Activated naive CD4-positive, alpha-beta T cell (primary cell): ENCODE measurements at places on chromosomes 2 and 18.

DNA sequence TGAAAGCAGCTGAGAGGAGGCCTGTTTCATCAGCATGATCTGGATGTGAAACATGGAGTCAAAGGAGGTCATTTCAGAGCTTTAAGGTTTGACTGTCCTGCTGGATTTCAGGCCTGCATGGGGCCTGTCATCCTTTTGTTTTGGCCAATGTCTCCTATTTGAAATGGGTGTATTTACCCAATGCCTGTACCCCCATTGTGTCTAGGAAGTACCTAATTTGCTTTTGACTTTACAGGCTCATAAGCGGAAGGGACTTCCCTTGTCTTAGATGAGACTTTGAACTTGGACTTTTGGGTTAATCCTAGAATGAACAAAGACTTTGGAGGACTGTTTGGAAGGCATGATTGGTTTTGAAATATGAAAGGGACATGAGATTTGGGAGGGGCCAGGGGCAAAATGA lies 19.3 kb upstream of the CYP27C1 start:
- no peak for DNase-seq

- DNase-seq: no peak
Measured at GRCh38 chr18:36734596-36734995, 94.2 kb downstream of the TPGS2 start.

GRCh38 chr2:196125596-196125995 lies 45.8 kb downstream of the STK17B start:
- no peak for DNase-seq

DNA sequence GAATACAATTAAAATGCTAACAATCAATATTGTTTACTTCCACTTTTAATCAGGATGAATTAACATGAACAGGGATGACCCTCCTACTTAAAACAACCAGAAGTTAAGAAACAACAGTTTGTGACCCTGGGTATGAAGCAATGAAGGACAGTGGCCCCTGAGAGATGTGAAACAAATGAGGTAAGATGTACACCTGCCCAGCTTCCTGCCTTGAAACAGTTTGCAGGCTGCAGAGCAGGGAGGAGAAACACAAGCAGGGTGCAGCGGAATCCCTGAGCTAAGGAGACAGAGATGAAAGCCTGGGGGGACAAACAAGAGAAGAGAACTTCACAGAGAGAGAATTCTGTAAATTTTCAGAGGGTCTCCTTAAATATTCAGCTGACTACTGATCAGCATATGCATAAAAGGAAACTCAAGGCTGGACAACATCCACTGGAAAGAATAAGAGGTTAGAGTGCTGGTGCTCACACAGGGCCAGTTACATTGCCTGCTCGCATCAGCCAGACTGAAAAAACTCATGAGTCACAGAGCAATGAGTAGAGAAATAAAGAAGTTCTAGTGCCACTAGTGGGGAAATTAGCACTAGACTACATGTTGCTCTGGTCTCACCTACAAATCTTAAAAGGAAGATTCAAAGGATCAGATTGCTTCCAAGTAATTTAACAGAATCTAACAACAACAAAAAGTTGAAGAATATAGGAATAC lies 106.4 kb downstream of the PID1 start:
- no peak for DNase-seq

DNA sequence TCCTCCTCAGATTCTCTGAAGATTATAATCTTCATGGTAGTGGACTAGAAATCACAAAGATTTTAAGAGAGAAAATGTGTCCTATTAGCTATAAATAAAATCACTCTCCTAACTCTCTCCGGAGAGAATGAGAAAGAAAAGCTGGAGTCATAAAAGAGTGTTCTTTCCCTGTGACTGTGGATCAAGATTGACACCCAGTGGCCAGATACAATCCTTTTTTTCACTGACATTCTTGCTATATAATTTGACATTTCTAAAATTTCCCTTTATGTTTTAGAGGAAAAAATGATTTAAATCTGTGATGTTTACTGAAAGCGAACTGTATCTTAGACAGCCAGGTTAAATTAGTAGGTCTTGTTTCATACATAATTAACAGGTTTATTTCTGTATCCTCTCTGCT lies 35.4 kb upstream of the LRP2 start:
- no peak for DNase-seq

GRCh38 chr2:102397209-102397608 lies 25.8 kb upstream of the IL18RAP start:
- DNase-seq: no peak

DNA sequence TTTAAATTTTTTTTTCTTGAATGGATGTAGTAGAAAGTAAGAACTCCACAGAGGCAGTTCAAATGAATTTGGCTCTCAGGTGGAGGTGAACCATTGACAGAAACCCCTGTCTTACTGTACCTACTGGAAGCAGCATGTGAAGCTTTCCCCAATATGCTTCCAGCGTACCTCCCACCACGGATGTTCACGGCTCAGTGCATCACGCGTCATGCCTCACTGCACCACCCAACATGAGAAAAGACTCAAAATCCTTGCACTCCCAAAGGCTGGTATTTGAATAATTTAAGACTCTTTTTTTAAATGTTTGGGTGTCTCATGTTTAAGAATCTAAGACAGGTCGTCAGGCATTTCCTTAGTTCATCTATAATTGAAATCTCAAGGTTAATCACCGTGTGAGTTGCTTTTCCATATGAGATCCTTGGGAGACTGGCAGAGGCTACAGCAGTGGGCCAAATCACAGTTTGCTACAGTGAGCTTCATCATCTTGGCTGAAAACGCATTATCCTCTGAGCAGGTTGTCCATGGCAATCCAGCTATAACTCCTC lies 846.4 kb downstream of the DCDC2C start:
- DNase-seq: no peak

- no peak for DNase-seq
Measured at GRCh38 chr2:27772804-27773203, 1.3 kb downstream of the MRPL33 start.

GRCh38 chr2:66846887-66847286 lies 412.0 kb downstream of the MEIS1 start:
- DNase-seq: no peak

GRCh38 chr2:15643791-15644585 lies 52.3 kb downstream of the DDX1 start:
- no peak for DNase-seq

DNA sequence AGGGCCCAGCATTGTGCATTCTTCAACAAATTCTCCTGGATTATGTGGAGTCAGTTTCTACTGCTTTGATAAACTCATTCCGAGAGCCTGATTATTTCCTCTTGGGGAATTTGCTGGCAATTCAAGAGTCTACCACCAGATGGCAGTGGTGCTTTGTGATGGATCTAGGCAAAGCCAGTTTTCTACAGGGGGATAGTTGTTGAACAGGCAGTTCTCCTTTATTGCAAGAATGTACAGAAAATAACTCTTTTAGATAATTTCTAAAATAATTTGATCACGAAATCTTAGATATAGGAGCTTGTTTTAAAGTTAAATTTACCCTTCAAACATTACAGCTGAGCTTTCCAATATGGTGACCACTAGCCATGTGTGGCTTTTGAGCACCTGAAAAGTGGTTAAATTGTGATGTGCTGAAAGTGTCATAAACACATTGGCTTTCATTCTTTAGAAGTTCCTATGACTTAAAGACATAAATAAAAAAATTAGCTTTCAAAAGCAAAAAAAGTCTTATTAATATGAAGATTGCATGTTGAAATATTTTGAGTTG lies 66.7 kb upstream of the HAAO start:
- DNase-seq: peak; percentile 24

DNA sequence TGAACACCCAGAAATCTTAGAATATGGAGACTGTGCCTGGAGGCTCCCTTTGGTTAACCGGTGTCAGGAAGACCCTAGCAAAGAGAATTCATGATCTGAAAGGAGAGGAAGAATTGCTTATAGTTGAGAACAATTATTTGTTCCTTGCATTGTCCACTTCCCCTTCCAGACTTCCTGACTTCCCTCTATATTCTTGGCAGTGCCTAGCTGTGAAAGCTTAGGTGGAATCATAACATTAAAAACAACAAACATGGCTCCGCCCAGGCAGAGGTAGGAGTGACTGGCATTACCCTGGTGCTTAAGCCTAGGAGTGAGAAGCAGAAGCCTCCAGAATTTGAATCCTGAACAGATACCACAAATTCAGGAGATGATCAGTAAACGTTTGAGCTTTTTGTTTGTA lies 1.9 kb downstream of the TTL start:
- DNase-seq: no peak

DNA sequence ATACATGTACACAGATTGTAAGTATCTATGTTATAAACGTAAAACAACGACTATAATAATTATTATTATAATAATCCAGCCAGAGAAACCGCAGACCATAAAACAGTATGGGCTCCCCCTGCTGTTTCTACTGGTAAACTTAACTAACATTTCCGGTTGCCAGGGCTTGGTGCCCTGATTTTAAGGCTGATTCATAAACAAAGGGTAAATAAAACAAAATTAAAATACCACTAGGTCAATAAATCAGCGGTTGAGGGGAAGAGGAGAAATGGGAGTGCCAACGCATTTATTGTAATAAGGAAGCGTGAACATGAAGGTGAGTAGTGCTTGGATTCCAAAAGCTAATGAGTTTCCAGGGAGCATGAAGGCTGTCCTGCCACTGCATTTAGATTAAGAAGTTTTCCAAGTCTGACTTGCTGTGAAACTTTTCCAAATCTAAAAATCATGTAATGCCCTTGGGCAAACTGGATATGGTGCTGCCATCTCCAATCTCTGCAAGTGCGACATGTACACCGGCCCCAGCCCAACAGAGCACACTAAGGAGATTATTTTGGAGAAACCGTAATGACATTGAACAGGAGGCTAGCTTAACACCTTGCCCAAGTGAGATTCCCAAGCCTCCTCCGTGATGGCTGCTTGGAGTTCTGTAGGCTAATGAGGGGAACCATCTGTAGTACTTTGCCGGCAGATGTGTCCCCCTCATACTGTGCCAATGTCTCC lies 50.7 kb upstream of the HNRNPA3 start:
- DNase-seq: no peak

DNA sequence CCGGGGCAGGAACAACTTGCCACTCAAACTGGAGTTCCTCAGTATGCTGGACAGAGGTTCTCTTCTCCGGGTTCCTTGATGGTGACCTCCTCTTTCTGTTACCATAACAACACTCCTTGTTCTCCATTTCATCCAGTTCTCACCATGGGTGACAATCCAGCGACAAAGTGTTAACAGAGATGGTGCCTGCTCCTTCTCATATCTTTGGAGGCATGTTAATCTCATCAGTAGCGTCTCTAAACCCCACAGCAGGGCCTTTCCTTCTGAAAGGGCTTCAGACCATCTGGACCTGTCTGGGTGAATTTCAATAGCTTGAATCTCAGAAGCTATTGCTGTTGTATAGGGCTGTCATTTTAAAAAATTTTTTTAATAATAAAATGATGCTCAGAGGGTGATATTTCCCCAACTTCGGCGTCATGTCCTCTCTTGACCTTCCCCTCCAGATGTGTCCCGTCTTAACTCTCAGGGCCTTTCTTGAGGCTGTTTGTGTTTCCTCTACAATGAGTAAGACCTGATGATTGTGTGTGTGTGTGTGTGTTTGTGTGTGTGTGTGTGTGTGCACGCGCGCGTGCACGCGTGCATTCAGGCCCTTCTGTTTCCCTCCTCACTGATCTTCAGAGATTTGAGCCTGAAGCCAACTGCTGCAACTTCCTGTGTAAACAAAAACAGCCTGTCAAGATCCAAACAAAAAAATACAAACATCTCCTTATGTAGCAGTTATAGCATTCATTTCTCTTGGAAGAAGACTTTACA lies 24.3 kb upstream of the CETN1 start:
- DNase-seq: no peak

DNA sequence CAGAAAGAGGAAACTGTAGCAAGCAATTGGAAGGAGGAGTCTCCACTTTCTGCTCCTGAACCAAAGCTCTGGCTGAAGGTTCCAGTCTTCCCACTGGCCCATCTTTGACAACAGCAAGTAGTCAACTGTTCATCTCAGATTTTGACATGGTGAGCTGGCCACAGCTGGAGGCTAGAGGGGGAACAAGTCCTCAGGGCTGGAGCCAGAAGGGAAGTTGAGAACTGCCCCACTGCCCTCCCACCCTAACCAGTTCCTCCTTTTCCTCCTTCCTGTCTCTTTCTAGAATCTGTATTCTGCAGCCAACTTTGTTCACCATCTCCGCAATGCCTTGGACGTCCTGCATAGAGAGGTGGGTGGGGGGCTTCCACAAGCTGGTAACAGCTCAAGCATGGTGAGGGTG lies 105.8 kb downstream of the PLB1 start:
- DNase-seq: no peak

DNA sequence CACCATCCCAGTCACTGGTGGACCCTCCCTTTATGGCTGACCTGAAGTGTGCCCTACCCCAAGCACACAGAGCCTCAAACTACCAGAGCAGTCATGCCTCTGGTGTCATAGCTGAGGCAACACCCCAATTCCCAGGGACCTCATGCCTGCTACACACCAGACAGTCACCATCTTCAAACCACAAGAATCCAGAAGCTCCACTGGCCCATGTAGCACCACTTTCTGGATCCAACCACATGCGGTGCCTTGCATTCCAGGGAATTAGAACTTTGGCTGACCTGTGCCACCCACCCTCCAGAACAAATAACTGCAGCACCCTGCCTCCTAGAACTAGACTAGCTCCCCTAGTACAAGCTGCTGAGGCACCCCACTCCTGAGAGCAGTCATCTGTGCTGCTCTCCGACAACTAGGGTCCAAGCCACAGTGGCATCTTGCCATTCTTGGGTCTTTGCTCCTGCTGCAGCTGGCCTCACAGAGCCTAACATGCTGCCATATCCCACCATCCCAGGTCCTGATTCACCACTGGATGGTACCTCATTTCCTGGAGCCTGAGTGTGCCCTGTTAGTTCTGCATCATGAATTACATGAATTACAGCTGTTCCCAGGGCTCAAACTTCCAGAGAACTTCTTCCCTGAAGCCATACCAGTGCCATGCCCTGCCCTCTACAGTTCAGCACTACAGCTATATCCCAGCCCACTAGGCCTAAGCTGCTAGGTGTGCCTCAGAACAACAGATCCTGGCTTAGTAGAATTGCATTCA lies 243.8 kb upstream of the CHST9 start:
- DNase-seq: no peak

- no peak for DNase-seq
Measured at GRCh38 chr2:108935271-108935741, 53.7 kb downstream of the EDAR start.

DNA sequence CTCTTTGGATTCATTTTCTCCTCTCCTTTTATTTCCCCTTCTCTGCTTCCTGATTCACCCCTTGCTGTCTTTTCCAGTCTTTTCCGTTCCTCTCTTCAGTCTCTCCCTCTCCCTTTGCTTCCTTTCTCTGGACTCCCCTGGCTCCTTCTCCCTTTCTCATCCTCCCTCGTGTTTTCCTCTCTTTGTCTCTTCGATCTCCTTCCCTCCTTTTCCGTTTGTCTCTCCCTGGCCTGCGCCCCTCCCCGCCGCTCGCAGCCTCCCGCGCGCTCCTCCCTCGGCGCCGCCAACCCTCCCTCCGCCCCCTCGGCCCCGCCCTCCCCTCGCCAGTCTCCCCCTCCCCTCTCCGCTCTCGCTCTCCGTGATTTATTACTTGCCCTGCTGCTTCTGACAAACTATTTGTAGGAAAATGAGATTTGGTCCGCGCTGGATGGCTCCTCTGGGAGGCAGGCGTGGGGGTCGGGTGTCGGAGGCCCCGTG lies 46.0 kb upstream of the PAX8 start:
- DNase-seq: no peak

GRCh38 chr2:65818873-65819451 lies 386.6 kb upstream of the SPRED2 start:
- DNase-seq: no peak

- DNase-seq: no peak
Measured at GRCh38 chr2:64311948-64312621, 141.9 kb upstream of the LGALSL start.

GRCh38 chr2:72103690-72104089 lies 44.0 kb downstream of the CYP26B1 start:
- DNase-seq: no peak
